Cortex of kidney (tissue), 1 donor: ENCODE measurements at places on chromosomes 11 and 22.

GRCh38 chr11:108947654-108948570, 283.0 kb downstream of the DDX10 start:
- no peak for DNase-seq

- DNase-seq: no peak
Measured at GRCh38 chr11:35237860-35238715, 99.1 kb downstream of the CD44 start.

GRCh38 chr11:100805506-100806199, 118.6 kb downstream of the ARHGAP42 start:
- DNase-seq: no peak

DNA sequence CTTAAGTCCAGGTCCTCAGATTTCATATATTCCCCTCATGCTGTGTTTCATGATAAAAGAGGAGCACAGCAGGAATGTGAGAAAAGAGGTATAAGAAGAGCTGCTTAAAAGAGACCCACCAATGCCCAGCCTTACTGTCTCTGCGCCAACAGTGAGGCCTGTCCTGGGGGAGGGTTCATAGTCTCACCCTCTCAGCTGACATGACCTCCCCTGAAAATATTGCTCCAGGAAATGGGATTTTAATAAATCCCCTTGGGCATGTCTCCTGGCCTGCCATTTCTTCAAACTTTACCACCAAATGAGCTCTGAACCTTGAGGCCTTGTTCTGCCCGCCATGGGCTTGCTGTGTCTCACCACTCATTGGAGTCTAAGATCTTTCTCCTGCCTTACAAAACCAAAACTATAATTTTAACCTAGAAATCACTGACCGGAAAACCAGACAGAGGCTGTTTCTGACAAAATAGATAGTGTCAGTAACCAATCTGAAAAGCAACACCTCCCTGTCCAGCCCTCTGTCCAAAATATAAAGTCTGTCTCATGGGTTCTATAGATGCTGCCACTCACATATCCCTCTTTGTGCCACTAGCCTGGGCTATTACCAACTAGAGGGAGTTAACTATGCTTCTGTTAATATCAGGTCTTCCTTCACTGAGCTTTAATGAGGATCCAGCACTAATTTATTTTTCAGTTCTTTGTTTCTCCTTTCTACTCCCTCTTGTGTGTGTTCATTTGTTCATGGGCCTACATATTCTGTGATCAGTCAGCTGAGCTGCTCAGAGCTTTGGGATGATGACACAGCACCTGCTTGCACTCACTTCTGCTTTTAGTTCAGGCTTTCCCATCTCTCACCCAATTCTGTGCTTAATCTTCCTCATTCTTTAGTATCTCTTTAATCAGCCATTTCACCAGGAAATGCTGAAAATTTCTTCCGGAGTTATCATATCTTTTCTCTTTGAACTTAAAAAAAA, at the start of gene OR2AG2:
Gene OR2AG2, minus strand, starts transcription at position 51 of the 968 bp plus-strand sequence. CDS start 3,019 bp downstream, outside the sequence.
- DNase-seq: no peak

DNA sequence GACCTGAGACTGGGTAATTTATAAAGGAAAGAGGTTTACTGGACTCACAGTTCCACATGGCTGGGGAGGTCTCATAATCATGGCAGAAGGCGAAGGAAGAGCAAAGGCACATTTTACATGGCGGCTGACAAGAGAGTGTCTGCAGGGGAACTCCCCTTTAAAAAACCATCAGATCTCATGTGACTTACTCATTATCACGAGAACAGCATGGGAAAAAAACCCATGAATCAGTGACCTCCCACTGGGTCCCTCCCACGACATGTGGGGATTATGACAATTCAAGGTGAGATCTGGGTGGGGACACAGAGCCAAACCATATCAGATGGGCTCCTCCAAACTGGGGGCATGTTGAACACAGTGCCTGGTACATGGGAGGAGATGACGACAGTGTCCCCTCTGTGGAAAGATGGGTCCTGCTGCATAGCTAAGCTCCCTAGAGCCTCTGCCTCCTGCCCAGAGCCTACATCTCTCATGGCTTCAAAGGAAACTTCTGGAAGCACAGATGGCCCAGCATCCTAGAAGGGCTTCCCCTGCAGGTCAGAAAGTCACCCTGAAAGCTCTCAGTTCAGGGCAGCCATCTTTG, 46.1 kb downstream of the MYEOV start:
- DNase-seq: no peak

DNA sequence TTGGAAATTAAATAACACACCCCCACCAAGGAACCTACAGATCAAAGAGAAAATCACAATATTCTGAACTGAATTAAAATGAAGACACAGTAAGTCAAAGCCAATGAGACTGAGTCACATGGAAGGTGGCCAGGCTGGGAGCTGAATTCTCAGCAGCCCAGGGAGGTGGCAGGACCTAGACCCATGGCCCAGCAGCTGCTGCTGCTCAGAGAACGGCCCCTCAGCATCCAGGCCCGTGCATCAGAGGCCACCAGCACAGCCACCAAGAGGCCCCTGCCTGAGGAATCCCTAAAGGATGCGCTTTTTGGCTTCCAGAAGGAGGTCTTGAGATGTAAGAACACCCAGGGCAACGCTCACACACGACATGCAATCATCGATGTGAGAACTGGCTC, 35.0 kb downstream of the TBX1 start:
- DNase-seq: no peak

GRCh38 chr11:108538022-108538424, 39.8 kb upstream of the POGLUT3 start:
- DNase-seq: no peak

DNA sequence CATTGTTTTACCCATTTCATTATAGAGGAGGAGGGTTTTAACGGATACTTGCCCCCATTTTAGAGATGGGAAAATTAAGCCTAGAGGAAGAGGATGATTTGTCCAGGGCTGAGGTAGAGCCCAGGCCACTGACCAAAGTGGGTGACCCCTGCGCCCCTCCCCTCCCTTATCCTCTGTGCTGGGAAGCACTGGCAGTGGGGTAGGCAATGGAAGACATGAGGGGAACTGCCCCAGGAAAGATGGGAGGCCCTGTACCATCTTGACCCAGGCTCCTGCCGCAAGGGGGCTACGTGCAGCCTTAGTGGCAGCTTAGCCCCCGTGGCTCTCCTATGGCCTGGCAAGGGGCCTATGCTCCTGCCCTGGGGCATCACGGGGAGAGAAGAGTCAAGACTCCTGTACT, 76.4 kb upstream of the MYOD1 start:
- no peak for DNase-seq

DNA sequence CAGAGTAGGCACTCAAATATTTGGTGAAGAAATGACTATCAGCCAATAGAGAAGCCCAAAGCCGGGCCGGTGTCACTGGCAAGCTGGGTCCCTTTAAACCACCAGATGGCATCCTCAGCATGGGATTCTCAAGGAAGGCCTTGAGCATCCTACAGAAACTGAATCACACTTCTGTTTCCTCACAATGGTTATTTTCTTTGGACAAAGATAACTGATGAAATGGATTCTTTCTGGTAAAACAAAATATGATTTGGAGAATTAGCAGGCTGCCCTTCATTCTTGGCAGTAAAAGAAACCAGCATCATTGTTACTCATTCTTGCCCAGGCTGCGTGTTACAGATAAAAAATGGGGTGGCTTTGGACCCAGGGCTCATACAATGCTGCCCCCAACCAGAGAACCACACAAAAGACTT, 30.3 kb upstream of the ASPHD2 start:
- no peak for DNase-seq

- DNase-seq: no peak
Measured at GRCh38 chr22:50247748-50248147, 2.9 kb upstream of the TUBGCP6 start.

DNA sequence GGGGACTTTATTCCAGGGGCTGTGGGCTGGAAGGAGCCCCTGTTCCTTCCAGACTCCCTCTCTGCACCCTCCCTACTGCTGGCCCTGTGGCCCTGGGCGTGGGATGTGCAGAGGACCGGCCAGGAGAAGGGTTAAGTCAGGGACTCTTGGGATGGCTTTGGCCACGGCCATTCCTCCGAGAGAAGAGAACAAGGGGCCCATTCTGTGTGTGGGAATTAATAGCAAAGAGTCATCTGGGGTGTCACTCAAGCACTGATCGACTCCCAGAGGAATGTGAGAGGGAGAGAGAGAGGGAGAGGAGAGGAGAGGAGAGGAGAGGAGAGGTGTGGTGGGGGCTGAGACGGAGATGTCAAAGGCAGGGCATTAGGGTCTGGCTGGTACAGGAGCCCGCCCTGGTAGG, 14.2 kb upstream of the SOX10 start:
- DNase-seq: no peak

- no peak for DNase-seq
Measured at GRCh38 chr11:101306721-101307120, 177.1 kb upstream of the PGR start.

- DNase-seq: no peak
Measured at GRCh38 chr22:17912945-17913721, 111.2 kb downstream of the MICAL3 start.

GRCh38 chr22:17083811-17084441, 874 bp upstream of the IL17RA start:
- DNase-seq: no peak

- DNase-seq: no peak
Measured at GRCh38 chr11:66124564-66124963, 54.5 kb downstream of the PACS1 start.

DNA sequence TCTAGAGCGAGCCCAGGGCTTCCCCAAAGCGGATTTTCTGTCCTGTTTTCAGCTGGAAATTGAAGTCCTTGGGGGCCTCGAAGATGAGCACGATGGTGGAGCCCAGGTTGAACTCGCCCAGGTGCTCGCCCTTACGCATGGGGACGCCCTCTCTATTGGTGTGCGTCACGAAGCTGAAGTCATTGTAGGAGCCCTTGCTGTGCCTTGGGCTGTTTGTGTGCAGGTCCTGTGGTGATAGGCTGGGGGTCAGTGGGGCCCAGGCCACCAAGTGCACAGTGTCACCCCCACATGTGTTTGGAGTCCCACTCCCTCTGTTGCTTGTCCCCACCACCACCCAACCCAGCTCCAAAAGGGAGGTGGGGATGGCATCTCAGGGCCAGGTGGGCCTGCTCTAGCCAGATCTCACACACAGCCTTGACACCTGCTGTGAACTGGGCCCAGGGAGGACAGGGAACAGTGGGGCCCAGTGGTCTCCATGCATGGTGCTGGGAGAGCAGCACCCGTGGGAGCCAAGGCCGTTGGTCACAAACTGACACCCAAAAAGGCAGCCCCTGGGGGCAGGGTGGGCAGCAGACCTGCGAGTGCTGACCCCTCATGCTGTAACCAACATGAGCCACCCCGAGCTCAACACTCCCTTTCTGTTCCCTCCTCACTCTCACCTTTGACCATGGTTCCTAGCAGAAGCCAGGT, 42.3 kb downstream of the PISD start:
- no peak for DNase-seq

DNA sequence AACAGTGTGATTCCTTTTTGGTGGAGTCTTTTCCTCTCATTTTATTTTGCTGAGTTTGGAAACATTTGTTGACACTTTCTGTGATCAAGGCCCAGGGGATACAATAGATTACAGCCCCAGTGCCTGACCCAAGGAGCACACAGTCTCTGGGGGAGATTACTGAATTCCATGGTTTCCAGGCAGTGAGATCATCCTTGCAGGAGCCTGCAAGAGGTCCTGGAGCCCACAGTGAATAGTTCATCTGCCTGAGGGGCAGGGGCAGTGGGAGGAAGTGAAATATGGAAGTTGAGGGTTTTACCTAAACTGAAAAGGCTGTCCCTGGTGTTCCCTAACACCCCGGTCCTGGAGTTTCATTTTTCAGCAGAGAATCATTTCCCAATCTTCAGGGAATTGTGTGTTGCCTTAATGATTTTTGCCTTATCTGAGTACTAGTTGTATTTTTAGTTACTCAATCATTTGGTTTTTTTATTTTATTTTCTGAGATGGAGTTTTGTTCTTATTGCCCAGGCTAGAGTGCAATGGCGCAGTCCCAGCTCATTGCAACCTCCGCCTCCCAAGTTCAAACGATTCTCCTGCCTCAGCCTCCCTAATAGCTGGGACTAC, 7.7 kb downstream of the CCS start:
- no peak for DNase-seq

GRCh38 chr11:67317888-67318555, 14.7 kb downstream of the SSH3 start:
- no peak for DNase-seq

GRCh38 chr11:120632579-120632978, 121.0 kb downstream of the GRIK4 start:
- DNase-seq: no peak

- DNase-seq: no peak
Measured at GRCh38 chr22:48711031-48711431, 1116.6 kb downstream of the BRD1 start.

DNA sequence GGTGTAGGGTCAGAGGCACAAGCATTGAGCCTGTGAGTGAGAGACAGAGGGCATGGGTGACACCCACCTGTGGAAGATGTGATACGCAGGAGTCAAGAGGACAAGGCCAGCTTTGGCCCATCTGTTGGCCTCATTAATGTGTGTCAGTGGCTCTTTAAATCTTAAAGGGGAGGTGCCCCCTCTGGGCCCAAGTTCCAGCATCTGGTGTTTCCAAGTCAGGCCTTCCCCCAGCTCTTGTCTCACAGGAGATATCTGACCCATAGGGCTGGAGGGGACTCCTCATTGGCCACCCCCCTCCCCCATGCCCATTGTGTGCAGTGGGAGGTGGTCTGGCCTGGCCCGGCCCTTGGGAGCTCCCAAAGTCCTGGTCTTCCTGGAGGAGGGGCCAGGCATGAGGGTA, 8.9 kb downstream of the KCNK7 start:
- no peak for DNase-seq

DNA sequence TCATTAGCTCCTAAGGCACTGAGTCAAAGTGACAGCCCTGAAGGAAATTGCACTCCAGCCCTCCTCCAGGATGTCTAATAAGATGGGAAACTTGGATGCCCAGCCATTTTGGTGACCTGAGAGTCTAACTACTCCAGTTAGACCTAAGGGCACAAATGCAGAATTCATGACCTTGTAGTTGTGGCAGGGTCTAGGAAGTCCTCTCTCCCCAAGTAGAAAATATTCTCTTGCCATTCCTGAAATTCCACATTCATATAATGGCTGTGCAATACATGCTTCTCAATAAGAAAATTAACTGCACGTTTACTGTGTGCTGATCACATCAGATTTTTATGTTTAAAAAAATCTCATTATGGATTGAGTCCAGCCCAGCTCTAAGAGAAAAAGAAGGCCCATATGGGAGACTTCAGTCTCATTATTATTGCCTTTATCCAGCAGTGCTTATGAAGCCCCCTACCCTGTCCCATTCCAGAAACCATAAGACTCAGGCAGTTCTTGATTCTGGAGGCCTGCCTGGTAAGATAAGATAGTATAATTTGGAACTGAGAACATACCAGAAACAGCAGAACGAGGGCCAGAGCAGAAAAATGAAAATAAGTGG, 133.7 kb upstream of the LDLRAD3 start:
- no peak for DNase-seq

GRCh38 chr22:24516301-24516737, 21.2 kb downstream of the UPB1 start:
- no peak for DNase-seq

DNA sequence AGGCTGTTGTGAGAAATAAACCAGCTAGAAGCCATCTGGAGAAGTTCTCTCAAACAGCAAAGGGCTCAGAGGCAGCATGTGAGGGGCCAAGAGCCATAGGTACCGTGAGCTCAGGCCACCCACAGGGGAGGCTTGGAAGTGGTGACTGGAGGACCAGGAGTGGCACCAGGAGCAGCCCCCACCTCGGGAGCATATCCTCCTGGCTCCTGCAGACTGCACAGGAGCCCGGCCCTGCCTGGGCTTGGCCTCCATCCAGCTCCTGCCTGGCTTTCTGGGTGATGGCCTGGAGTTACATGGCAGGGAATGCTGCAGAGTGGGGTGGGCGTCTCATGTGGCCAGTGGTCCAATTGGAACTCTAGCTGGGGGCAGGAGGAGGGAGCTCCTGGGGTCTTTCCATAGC, 4.2 kb upstream of the MPPED1 start:
- no peak for DNase-seq
